ENCODE measurements at places on chromosomes 2 and 18.

DNA sequence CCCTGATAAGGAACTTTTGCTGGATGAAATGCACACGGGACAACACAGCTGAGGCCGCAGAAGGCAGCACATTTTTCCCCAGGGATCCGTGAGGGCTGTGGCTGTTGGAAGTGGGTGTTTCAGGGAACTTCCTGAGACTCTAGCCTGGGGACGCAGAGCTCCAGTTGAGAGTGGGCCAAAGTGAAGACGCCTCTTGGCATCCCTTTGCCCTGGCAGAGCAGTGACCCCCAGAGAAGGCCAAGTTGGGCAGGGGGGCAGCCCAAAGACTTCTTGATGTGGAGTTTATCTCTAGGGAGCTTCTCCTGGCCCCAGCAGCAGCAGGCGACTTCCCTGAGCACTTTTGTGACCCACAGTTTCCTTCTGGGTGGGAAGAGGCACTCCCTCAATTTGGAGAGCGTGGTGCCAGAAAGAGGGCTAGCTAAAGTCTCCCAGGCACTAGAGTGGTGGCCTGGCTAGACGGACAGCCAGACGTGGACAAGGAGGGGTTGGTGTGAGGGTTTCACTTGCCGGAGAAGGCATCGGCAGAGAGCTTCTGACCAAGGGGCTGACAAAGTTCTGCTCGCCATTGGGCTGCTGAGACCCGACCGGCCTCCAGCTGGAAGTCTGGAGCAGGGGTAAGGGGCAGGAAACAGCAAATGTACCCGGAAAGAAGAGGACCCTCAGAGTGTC is 108.8 kb downstream of the ACKR3 start:
- no peak for DNase-seq

DNA sequence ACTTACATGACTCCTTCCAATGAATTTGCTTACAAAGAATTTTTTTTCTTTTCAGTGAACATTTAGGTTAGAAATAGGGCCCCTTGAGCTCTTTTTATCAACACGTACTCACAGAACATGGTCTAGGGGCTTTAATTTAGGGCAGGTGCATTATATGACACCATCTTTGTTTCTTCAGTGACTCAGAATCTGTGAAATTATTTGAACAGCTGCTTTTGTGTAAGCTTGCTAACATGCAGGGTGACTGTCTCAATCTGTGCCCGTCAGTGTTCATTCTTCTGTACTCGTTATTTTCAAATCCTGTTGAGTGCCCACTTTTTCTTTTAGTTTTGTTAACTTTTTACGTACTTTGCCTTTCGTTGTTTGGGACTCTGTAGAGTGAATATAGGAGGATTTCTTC is 52.8 kb upstream of the CABYR start:
- DNase-seq, result no peak

DNA sequence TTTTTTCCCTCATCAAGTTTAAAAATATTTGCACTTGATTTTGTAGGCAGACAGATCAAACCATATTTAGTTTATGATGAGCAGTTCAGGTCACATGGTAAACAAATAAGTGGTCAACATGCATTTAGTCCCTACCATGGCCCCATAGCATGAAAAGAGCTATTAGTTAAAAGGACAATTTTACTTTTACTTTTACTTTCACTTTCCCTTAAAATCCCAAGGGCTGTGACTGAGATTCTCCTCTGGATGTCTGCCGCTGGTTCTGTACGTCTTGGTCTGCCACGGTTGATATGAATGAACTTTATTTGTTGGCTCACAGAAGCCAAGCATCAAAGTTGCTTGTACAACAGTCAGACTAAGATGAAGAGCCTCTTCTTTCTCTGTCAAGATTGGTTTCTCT is 626.2 kb upstream of the CDH7 start:
- DNase-seq, result no peak

DNA sequence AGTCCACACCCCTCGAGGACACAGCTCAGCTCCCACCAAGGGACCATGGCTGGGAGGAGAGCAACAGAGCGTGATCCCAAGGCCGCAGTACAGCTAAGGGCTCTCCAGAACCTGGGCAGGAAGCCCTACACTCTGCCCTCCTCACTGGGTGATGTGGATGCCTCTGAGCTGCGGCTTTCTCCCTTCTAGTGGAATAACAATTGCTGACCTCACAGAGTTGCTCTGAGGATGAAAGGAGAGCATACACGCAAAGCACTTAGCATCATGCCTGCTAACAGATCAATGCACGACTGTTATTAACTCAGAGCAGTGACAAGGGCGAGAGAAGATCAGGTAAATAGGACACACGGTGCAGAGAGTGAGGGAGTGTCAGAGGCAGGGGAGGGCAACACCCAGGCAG is 74.2 kb downstream of the ZFP36L2 start:
- no peak for DNase-seq

DNA sequence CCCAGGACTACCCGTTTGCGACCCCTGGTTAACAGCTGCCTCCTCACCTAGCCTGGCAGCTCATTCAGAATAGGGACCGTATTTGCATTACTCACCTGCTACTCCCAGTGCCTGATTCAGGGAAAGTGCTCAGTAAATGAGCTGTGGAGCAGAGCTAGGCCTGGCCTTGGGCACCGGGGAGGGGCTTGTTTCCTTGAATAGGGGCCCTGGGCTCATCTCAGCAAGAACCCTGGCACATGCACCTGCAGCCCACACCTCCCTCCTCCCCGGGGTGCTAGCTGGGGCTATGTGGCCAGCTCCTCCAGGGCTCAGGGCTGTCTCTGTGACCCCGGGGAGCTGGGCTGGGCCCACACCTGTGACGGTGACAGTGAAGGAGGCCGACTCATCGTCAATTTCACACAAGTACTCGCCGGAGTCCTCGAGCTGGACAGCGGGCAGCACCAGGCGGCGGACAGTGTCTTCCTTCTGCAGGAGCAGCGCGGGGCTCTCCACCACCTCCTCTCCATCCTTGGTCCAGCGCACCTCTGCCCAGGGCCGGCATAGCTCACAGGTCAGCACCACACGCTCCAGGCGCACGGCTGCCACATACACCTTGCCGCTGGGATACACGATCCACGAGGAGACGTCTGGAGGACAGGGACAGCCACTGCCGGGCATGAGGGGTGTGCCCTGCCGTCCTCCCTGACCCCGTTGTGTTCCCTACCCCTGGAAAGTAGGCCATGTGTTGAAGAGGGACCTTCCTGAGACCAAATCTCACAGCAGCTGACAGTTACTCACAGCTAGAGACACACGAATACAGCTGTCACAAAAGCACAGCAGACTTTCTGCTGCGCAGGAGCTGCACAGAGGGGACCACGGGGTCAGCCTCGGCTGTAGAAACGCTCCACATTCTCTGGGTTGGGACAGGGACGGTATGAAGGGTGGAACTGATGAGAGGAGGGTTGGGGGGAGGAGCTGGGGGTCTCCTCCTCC is 9.0 kb downstream of the OBSL1 start:
- DNase-seq, result no peak

DNA sequence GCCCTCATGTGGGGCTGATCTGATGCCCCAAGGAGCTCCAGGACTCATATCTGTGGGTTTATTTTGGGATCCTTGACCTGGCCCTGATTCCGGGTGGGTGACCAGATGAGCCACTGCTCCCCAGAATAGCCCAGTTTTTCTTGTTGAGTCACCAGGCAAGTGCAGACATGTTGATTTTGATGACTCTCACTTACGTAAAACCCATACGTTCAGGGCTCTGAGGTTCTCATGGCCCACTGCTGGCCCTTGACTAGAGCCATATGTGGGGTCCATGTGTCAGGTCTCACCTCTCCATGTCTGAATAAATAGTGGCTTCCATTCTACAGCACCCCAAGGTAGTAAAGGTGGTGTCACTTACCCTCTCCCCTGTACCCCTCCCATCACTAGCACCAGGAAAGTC is 41.9 kb downstream of the CDC42EP3 start:
- no peak for DNase-seq

DNA sequence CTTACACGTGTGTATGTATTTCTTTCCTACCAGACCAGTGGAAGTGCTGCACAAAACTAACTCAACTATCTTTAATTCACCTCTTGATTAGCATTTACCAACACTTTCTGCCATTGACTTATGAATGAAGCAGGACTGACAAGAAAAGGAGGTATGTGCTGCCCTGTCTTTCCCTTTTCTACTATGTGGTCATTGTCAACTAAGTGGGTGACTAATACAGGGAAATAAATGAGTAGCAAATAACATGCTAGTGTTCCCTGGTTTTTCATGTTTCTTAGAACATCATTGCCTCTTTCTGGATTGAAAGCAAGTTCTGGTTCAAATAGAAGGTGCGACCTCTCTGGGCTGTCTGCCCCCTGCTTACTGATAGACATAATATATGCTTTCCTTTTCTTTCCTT is 58.0 kb downstream of the LINC00305 start:
- DNase-seq, result no peak

GRCh38 chr2:174223388-174223787 is 24.9 kb downstream of the OLA1 start:
- DNase-seq, result no peak

DNA sequence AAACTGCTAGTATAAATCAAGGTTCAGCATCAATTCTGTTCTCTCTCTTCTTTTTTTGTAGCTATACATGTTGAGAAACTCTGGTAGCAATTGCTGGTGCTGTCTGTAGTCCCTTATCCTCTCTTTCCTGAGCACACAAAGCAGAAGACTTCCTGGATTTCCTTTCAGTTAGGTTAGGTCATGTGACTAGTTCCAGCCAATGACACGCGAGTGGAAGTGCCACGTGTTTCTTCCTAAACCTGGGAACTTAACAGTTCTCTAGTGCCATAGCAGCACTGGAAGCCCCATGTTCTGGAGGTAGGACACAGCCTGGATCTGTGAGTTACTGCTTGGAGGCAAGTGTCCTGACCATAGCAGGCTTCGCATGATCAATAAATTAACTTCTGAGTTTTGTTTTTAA is 125.9 kb downstream of the PLA2R1 start:
- DNase-seq, result no peak
